IPS DF 6.9 (cell line): ENCODE measurements at places on chromosomes 6 and 20.

DNA sequence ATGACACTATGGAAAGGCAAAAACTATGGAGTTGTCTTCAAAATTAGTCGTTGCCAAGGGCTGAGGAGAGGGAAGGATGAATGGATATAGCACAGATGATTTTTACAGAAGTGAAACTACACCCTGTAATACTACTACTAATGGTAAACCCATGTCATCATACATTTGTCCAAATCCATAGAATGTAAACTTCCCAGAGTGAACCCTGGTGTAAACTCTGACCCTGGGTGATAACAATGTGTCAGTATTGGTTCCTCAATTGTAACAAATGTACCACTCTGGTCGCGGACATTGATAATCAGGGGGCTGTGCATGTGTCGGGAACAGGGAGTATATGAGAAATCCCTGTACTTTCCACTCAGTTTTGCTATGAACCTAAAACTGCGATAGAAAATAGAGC, 72.2 kb downstream of the CNBD2 start:
- DNase-seq = no peak

GRCh38 chr6:139583420-139583819, 209.0 kb upstream of the CITED2 start:
- no peak for DNase-seq

GRCh38 chr6:118558464-118559217, 10.5 kb downstream of the PLN start:
- no peak for DNase-seq

DNA sequence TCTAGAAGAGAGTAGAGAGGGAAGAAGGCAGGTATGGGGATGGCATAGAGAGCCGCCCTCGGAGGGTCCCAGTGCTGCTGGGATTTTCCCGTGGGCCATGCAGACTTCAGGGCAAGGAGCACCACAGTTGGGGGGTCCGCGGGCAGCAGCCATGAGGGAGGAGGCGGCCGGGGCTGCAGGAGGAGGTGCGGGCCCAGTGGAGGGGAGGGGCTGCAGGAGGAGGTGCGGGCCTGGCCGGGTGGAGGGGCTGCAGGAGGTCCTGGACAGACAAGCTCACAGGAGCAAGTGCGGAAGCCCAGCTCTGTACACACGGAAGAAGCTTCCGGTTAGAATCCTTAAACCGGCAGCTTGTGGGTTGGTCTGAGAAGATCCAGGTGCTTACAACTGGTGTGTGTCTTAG, 34.6 kb upstream of the CHRNA4 start:
- DNase-seq = no peak
